Activated CD8-positive, alpha-beta memory T cell treated with anti-CD3 and anti-CD28 coated beads, Interleukin-2, amount 10 ng/mL, durations not matched to agents 7 days and 5 days (primary cell): ENCODE measurements at places on chromosomes 11 and 22.

- DNase-seq = no peak
Observed at GRCh38 chr11:2203440-2204259, 32.0 kb upstream of the TH start.

DNA sequence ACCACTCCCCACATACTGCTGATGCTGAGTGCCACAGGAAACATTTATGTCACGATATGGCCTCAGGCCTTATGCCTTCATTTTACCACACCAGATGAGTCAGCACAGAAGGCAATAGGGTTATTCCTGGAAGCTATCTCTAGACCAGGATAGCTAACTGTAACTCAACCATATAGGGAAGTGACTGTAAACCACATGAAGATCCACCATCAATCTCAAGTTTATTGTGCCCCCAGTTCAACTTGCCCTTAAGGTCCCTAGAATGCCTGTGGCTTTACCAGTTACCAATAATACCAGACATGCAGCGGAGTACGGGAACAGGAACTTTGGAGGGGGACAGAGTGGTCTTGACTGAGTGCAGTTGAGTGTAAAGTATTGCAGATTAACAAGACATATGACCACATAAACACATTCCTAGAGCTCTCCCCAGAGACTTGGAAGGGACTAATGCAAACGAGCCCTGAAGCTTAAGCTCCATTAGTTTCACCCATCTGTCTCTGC, 180.9 kb downstream of the KIF18A start:
- no peak for DNase-seq

DNA sequence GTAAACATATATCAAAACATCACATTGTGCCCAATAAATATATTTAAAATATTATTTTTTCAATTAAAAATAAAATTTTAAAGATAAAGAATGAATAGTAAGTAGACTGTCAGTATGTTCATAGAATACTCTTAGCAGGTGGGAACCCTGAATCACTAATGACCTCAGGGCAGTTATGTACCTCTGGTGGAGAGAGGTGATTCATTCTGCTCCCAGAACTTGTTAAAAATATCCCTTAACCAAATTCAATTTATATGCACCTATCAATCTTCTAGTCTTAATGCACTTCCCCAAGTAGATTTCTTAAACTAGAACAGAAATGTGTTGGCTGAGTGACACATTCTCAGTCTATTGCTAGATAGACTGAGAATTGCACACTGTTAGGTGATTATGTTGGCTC, 183.9 kb upstream of the SYN3 start:
- DNase-seq = no peak

- no peak for DNase-seq
Observed at GRCh38 chr11:43923406-43924111, 18.9 kb upstream of the C11orf96 start.

DNA sequence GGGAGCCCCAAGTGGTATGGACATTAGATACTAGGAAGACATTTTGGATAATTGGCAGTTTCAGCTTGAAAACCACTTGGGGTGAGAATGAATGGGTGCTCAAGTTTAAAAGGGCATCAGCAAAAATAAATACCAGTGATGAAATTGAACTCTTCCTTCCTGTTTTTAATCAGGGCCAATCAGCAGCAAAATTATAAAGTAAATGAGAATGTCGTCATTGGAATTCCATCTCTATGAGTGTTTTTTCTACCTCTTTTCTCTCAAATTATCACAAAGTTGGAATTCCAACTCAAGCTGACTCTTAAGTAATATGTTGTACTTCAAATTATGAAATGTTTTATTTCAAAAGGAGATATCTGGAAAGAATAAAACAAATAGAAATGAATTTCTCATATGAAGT, 730.6 kb downstream of the METTL15 start:
- no peak for DNase-seq

GRCh38 chr11:115985896-115986295, 481.7 kb upstream of the CADM1 start:
- no peak for DNase-seq

GRCh38 chr11:14445542-14446530, 53.8 kb downstream of the COPB1 start:
- DNase-seq = no peak

DNA sequence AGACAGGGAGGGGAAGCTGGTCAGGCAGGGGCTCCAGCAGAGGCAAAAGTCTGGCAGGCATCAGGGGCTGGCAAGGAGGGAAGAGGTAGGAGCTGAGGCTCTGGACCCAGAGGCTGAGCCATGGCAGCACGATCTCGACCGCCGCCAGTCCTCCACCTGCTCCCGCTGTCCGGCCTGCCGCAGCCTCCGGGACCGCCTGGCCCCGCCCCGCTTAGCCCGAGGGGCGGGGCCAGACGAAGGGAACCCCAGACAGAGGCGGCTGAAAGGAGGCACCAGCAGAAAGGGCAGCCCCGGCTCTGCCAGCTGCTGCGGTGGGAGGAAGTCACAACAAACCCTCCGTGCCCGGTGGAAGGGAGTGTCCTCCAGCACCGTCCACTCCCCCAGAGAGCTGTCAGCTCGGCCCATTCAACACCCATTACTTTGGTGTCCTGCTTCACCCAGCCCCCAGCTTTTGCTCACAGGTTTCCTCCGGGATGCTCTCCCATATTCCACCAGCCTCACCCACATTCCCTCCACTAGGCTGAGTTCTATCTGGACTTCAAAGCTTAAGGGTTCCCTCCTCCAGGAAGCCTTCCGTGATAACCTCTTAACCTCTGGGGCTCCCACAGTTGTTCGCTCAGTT, at the start of gene MFNG:
MFNG (minus strand) TSS at position 161 of the 622 bp plus-strand sequence. CDS start 207 bp downstream, outside the sequence.
- DNase-seq = peak; percentile 83

DNA sequence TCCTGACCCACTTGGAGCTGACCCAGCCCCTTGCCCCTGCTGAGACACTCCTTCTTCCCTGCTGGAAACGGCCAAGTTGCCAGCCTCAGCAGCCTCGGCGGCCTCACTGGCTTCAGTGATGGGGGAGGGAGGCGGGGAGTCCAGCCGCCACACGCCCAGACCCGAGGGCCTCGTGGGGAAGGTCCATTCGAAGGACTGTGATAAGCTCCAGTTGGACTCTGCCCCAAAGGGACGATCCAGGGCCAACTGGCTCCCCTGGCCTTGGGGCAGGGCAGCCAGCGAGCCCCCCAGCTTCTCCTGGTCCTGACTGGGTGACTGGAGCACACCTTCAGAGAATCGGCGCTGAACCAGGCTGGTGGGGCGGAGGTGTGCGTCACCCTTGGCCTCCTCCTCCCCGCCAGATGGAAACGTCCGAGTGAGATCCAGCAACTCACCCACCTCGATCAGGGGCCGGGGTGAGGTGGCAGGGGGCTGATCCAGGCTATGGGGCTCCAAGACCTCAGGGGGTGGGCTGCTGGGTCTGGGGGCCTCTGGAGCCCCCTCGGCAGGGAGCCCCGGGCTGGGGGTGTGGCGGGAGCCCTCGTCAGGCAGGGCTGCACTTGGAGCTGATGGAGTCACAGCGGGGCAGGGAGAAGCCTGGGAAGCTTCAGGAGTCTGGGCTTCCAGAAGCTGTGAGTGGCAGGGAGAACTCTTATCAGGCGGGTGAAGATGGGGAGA, 11.5 kb downstream of the TNKS1BP1 start:
- no peak for DNase-seq

GRCh38 chr11:131474947-131475346, 104.5 kb downstream of the NTM start:
- DNase-seq = no peak

GRCh38 chr11:78548911-78549590, 25.6 kb downstream of the NARS2 start:
- no peak for DNase-seq

DNA sequence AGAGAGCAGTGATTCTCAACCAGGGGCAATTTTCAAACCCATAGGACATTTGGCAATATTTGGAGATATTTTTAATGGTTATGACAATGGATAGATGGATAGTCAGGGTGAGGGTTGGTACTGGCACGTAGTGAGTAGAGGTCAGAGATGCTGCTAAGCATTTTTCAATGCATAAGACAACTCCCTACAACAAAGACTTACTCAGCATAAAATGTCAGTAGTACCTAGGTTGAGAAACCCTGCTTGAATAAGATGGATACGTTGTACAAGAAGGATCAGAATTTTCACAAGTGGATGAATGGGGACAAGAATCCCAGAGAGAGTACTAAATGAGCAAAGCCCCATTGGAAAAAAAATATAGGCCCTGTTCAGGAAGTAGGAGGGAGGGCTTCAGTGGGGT, 11.9 kb upstream of the LIN7C start:
- DNase-seq = no peak

- DNase-seq = no peak
Observed at GRCh38 chr11:13229711-13230318, 47.8 kb upstream of the BMAL1 start.

- no peak for DNase-seq
Observed at GRCh38 chr11:32529994-32530588, 53.5 kb upstream of the EIF3M start.

- DNase-seq = no peak
Observed at GRCh38 chr11:30553521-30554110, 32.5 kb downstream of the MPPED2 start.

DNA sequence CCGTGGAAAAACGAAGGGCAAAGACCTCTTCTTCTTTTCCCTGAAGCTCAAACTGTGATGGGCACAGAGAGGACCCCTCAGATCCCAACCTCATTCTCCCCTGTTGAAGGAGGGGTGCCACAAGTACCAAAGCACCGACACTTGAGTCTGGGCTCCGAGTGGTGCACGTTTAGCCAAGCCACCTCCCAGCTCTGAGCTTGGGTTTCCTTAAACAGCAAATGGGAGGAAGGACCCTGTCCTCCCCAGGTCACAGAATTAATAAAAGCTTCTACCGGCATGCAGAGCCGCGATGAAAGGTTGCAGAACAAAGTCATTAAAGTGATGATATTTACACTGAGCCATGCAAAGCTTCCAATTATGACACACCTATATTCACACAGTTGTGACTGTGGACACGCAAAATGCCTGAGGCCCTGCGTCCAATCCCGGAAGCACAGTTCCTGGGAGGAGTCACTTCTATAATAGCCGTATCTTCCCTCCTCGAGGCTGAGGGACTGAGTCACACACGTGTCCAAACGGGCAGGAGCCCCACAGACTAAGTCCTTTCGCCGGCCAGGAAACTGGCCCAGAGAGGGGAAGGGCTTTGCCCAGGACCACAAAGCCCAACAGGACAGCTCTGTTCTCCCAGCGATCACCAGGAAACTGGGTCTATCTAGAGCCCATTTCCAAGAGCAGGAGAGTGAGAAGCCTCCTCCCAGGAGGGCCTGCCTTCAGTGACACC, 922 bp upstream of the CSNK1E start:
- no peak for DNase-seq
